ENCODE measurements at places on chromosomes 5 and 9.

GRCh38 chr5:157745041-157745456, 1.5 kb downstream of the LSM11 start:
- peak overlapping the region; percentile 88 for H3K4me3 ChIP-seq
- no peak for DNase-seq
- H3K4me1 ChIP-seq: no peaks in the 10 kb centered on the region
- peaks cover 7% of the 10 kb centered on the region for H3K27me3 ChIP-seq

- no peak for DNase-seq
- no peak overlapping the region for H3K27ac ChIP-seq
- H3K4me1 ChIP-seq: no peaks in the 10 kb centered on the region
Observed at GRCh38 chr9:20209391-20210340, 412.6 kb downstream of the MLLT3 start.

- H3K4me3 ChIP-seq: no peak overlapping the region
- no peaks in the 10 kb centered on the region for H3K27me3 ChIP-seq
- DNase-seq: peak; percentile 61
- no peaks in the 10 kb centered on the region for H3K4me1 ChIP-seq
Observed at GRCh38 chr5:160434022-160434531, 12.4 kb downstream of the PTTG1 start.

GRCh38 chr5:21121213-21121612, 1133.2 kb upstream of the CDH18 start:
- H3K36me3 ChIP-seq: no peaks in the 10 kb centered on the region
- no peaks in the 10 kb centered on the region for H3K27me3 ChIP-seq
- H3K4me1 ChIP-seq: 0 out of 2 replicates have a peak, but pooled peaks cover 3% of the 10 kb centered on the region
- H3K27ac ChIP-seq: no peak overlapping the region
- DNase-seq: no peak

- no peaks in the 10 kb centered on the region for H3K36me3 ChIP-seq
- H3K27me3 ChIP-seq: no peaks in the 10 kb centered on the region
- H3K4me3 ChIP-seq: no peak overlapping the region
- DNase-seq: no peak
Observed at GRCh38 chr5:27462936-27463335, 424.6 kb upstream of the CDH9 start.

DNA sequence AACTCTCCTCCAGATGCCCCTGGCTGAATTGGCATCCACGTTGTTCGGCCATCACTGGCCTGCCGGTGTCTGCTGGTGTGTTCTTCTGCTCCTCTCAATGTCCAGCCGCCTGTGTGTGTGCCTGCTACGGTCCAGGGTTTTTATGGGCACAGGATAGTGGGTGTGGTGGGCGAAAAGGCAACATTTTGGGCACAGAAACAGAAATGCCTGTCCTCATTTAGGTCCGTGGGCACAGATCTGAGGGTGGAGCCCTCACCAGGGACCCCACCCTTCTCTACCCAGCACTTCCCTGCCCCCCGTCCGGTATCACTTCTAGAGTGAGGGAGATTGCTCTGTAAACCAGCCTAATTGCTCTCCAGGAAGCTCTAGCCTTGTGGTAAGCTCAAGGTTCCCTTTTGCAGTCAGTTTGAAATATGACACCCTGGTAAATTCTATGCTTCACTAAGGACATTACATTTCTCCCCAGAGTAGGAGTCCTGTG, 410.1 kb downstream of the MAT2B start:
- H3K27ac ChIP-seq: no peak overlapping the region
- peaks cover 8% of the 10 kb centered on the region for H3K36me3 ChIP-seq
- no peak for DNase-seq
- no peak overlapping the region for H3K4me3 ChIP-seq
- no peaks in the 10 kb centered on the region for H3K27me3 ChIP-seq
- H3K4me1 ChIP-seq: peaks cover 4% of the 10 kb centered on the region

DNA sequence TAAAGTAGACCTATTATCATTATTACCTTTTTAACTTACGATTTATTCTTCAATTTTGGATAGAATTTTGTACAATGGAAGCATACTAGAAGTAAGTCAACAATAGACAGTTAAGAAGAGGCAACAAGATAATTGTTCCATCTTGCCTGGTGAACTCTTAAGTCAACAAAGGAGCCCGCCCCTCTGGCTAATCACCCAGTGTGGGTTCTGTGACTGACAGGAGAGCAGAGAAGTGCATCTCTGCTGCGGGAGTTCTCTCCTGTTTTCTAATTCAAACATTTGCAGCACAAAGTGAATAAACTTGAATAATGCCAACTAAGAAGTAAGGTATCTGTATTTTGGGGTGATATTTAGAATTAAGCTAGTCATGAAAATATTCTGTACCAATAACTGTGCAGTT, 6.7 kb upstream of the ISL1 start:
- H3K27me3 ChIP-seq: peaks cover 51% of the 10 kb centered on the region
- no peak for DNase-seq
- H3K36me3 ChIP-seq: no peaks in the 10 kb centered on the region
- H3K27ac ChIP-seq: no peak overlapping the region
- peak overlapping the region; percentile 78 for H3K4me3 ChIP-seq
- peaks cover 6% of the 10 kb centered on the region for H3K4me1 ChIP-seq

DNA sequence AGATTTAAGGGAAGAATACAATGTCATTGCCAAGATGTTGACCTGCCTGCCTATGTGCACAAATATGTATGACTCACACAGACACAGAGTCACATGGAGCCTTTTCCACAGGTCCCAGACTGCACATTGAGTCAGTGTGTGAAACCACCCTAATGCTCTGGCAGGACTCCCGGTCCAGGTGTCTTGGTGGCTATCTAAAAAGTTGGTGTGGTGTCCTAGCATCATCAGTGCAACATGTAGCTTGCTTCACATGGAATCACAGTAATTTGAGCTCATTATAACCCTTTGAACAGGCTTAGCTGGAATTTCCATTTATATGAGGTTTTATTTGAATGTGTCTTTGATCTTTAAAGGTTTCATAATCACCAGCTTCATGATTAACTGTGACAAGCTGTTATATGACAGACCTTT, 10.7 kb downstream of the IFNA5 start:
- no peak for DNase-seq
- H3K36me3 ChIP-seq: no peaks in the 10 kb centered on the region
- no peaks in the 10 kb centered on the region for H3K4me1 ChIP-seq
- no peak overlapping the region for H3K4me3 ChIP-seq
- no peak overlapping the region for H3K27ac ChIP-seq
- no peaks in the 10 kb centered on the region for H3K27me3 ChIP-seq

- H3K27ac ChIP-seq: no peak overlapping the region
- H3K36me3 ChIP-seq: no peaks in the 10 kb centered on the region
- no peaks in the 10 kb centered on the region for H3K27me3 ChIP-seq
Observed at GRCh38 chr9:83144492-83144891, 81.5 kb upstream of the RASEF start.

DNA sequence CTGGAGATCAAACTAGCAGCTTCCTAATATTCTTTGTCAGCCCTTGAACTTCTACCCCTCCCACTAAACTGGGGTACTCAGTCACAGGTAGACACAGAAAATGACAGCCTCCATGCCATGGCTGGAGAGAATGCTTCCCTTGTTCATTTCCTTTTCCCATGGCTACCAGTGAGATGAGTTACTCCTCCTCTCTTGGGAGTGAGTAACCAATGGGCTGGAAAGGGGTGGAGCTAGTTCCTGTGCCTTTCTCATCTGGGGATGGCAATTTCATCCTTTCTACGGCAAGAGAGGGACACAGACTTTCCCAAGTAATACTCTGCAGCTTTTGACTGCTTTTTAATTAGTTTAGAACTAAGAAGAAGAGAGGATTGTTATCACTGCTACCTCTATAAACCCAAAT, 1045.6 kb upstream of the WWC1 start:
- no peaks in the 10 kb centered on the region for H3K4me1 ChIP-seq
- H3K27me3 ChIP-seq: no peaks in the 10 kb centered on the region
- H3K4me3 ChIP-seq: no peak overlapping the region
- H3K27ac ChIP-seq: no peak overlapping the region

DNA sequence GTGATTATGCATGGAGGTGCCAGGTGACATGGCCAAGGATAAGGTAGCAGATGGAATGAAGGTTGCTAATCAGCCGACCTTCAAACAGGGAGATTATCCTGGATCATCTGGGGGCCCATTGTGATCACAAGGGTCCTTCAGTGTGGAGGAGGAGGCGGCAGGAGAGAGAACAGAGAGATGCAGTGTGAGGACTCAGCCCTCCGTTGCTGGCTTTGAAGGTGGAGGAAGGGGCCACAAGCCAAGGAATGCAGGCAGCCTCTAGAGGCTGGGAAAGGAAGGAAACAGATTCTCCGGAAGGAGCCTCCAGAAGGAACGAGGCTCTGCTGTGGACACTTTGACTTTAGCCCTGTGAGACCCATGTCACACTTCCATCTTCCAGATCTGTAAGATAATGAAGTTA, 27.4 kb upstream of the EEIG1 start:
- H3K4me1 ChIP-seq: peaks cover 3% of the 10 kb centered on the region
- no peak overlapping the region for H3K27ac ChIP-seq
- H3K36me3 ChIP-seq: peaks cover 5% of the 10 kb centered on the region
- no peaks in the 10 kb centered on the region for H3K27me3 ChIP-seq
- no peak for DNase-seq
- H3K4me3 ChIP-seq: no peak overlapping the region

DNA sequence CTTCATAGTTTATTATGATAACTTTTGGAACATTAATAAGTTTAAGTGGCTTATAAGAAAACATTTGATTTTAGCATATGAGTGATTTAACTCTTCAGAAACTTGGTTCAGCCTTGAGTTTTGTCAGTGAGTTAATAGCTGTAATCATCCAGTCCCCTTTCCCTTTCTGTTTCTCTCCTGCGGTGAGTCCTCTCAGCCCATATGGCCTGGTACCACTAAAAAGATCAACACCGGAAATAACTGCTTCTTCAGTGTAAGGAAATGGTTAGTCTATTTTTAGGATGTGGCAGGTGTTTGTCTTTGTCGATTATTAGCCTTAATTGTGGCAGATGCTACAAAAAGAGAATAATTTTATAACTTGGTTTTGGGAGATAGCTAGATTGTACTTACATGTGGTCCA, 120.2 kb upstream of the GRHPR start:
- H3K27ac ChIP-seq: no peak overlapping the region
- no peaks in the 10 kb centered on the region for H3K36me3 ChIP-seq
- no peaks in the 10 kb centered on the region for H3K4me1 ChIP-seq
- no peak for DNase-seq
- H3K4me3 ChIP-seq: no peak overlapping the region

DNA sequence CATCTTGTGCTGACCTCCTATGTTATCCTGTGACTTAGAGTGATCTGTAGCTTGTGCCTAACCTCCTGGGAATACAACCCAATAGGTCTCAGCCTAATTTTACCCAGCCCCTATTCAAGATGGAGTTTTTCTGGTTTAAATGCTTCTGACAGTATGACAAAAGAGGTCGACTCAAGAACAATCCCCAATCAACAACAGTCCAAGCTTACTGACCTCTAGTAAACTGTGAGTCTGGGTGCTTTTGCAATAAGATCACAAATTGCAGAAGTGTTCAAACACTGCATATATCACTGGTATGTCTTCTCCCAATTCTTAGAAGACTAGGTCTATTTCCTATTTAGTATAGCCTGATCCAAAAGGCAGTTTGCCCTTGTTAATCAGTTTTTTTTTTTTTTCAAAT, 323.5 kb upstream of the PTGER4 start:
- no peaks in the 10 kb centered on the region for H3K36me3 ChIP-seq
- H3K4me1 ChIP-seq: no peaks in the 10 kb centered on the region
- no peaks in the 10 kb centered on the region for H3K27me3 ChIP-seq
- H3K27ac ChIP-seq: no peak overlapping the region
- H3K4me3 ChIP-seq: no peak overlapping the region

DNA sequence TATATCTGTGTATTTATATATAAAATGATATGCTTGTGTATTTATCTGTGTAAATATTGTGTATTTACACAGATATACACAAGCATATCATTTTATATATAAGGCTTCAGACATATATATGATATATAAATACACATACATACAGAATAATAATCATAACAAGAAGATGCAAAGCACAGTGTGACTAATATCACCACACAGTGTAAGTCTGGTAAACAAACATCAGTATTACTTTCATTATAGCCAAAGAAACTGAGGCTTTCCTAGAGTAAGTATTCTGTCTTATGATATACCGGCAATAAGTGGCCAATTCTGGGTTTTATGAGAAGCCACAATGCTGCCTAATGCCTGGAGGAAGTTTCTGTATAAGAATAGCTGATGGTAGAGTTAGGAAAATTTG, 29.9 kb upstream of the RAPGEF6 start:
- peaks cover 18% of the 10 kb centered on the region for H3K36me3 ChIP-seq
- no peak for DNase-seq
- no peaks in the 10 kb centered on the region for H3K27me3 ChIP-seq
- H3K4me3 ChIP-seq: no peak overlapping the region
- no peaks in the 10 kb centered on the region for H3K4me1 ChIP-seq

DNA sequence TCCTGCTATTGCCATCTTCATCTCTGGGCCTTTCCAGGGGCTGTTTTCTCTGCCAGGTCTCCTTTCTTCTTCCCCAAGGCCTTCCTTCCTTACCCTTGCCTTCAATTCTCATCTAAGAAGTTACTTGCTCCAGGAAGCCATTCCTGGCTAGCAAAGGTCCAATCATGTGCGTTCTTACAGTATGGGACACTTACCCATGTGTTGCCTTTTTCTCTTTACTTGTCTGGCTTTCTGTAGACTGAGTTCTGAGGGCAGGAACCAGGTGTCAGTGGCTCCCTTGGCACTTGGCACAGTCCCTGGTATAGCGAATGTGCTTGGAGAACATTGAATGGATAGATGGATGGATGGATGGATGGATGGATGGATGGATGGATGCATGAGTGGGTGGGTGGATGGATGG, 10.2 kb downstream of the FOXI1 start:
- H3K27me3 ChIP-seq: no peaks in the 10 kb centered on the region
- peak; percentile 4 for DNase-seq
- H3K4me1 ChIP-seq: no peaks in the 10 kb centered on the region
- no peak overlapping the region for H3K4me3 ChIP-seq
- H3K27ac ChIP-seq: no peak overlapping the region

- DNase-seq: peak; percentile 82
- peak overlapping the region; percentile 5 for H3K27ac ChIP-seq
- peak overlapping the region; percentile 50 for H3K4me3 ChIP-seq
- H3K4me1 ChIP-seq: peaks cover 6% of the 10 kb centered on the region
- peaks cover 19% of the 10 kb centered on the region for H3K36me3 ChIP-seq
Observed at GRCh38 chr9:129126749-129127618, 15.8 kb downstream of the PTPA start.

GRCh38 chr5:172274951-172275753, 8.4 kb downstream of the UBTD2 start:
- no peak overlapping the region for H3K4me3 ChIP-seq
- peaks cover 25% of the 10 kb centered on the region for H3K36me3 ChIP-seq
- peaks cover 8% of the 10 kb centered on the region for H3K4me1 ChIP-seq
- no peak overlapping the region for H3K27ac ChIP-seq
- no peak for DNase-seq

- peaks cover 7% of the 10 kb centered on the region for H3K4me1 ChIP-seq
- H3K27ac ChIP-seq: no peak overlapping the region
- peak overlapping the region; percentile 87 for H3K4me3 ChIP-seq
Observed at GRCh38 chr9:37575001-37575400, 1.2 kb downstream of the FBXO10 start.

GRCh38 chr5:97002983-97003382, 67.1 kb downstream of the LNPEP start:
- H3K27ac ChIP-seq: no peak overlapping the region
- no peak overlapping the region for H3K4me3 ChIP-seq
- H3K4me1 ChIP-seq: no peaks in the 10 kb centered on the region
- H3K27me3 ChIP-seq: no peaks in the 10 kb centered on the region

GRCh38 chr5:59496524-59497134, 396.9 kb downstream of the PDE4D start:
- H3K27me3 ChIP-seq: no peaks in the 10 kb centered on the region
- no peaks in the 10 kb centered on the region for H3K36me3 ChIP-seq
- no peaks in the 10 kb centered on the region for H3K4me1 ChIP-seq
- H3K4me3 ChIP-seq: no peak overlapping the region

GRCh38 chr9:27460226-27461023, 63.7 kb upstream of the IFNK start:
- peaks cover 12% of the 10 kb centered on the region for H3K4me1 ChIP-seq
- peaks cover 6% of the 10 kb centered on the region for H3K36me3 ChIP-seq
- no peak for DNase-seq
- no peak overlapping the region for H3K4me3 ChIP-seq
- H3K27me3 ChIP-seq: no peaks in the 10 kb centered on the region
